ENCODE measurements at places on chromosomes 16 and 17.

DNA sequence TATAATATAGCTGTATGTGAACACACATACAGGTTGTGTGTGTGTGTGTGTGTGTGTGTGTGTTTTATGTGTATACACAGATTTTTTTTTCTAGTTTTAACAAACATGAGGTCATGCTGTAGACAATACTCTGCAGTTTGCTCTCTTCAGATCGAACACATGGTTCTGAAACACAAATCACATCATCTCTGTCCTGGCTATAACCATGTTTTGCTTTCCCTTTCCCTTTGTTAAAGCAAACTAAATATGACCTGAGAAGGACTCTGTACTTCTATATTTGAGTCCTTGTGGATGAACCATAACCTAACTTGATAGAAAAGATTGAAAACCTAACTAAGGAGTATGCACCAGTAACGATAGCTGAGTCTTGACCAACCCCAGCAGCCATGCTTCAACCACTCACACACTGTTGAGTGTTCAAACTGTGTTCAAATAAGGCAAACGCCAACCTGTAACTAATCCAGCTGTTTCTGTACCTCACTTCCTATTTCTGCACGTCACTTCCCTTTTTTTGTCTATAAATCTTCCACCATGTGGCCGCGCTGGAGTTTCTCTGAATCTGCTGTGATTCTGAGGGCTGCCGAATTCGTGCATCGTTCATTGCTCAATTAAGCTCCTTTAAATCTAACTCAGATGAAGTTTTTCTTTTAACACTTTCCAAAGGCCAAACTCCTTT, 303.8 kb downstream of the HS3ST3B1 start:
- no peak for DNase-seq

DNA sequence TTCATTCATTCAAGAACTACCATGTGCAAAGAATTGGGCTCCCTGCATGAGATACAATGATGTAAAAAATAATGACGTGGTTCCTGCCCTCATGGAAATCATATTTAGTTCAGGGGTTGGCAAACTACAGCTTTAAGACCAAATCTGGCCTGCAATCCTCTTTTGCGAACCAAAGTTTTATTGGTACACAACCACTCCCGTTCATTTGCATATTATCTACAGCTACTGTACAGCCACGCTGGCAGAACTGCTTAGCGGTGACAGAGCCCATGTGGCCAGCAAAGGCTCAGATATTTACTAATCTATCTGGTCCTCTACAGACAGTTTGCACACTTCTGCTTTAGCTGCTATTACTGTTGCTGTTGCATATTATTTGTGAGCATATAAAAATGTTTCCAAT, 167.7 kb downstream of the XYLT1 start:
- DNase-seq = no peak

DNA sequence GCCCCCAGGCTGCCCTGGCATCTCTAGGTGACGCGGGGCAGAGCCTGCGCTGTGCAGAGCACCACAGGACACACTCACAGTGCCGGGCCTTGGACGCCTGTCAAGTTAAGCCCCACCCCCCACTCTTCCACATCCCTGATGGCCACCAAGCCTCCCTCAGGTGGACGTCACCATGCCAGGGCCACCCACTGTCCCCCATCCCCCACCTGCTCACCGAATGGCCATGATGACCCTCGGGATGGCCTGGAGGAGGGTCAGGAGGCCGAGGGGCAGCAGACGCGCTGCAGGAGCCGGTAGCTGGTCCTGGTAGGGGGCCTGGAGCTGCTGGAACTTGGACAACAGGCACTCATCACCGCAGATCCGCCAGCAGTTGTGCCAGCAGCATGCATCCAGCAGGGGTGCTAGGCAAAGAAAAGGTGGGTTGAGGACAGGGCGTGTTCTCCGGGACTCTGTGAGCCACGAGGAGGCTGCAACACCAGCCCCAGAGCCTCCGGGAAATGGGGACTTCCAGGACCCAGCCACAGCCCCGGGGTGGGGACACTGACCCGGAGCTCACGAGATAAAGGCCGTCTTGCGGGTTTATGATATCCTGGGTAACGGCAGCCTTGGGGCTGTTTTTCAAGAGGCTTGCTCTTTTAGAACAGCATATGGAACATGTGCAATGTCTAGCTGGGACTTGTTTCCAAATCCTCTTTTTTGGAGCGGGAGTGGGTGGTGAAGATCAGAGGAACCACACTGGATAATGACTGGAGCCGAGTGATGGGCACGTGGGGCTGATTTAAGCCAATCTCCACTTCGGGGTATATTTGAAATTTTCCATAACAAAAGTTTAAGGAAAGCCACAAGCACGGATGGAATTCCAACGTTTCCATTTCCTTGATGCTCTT, 11.4 kb downstream of the C16orf95 start:
- DNase-seq = no peak

DNA sequence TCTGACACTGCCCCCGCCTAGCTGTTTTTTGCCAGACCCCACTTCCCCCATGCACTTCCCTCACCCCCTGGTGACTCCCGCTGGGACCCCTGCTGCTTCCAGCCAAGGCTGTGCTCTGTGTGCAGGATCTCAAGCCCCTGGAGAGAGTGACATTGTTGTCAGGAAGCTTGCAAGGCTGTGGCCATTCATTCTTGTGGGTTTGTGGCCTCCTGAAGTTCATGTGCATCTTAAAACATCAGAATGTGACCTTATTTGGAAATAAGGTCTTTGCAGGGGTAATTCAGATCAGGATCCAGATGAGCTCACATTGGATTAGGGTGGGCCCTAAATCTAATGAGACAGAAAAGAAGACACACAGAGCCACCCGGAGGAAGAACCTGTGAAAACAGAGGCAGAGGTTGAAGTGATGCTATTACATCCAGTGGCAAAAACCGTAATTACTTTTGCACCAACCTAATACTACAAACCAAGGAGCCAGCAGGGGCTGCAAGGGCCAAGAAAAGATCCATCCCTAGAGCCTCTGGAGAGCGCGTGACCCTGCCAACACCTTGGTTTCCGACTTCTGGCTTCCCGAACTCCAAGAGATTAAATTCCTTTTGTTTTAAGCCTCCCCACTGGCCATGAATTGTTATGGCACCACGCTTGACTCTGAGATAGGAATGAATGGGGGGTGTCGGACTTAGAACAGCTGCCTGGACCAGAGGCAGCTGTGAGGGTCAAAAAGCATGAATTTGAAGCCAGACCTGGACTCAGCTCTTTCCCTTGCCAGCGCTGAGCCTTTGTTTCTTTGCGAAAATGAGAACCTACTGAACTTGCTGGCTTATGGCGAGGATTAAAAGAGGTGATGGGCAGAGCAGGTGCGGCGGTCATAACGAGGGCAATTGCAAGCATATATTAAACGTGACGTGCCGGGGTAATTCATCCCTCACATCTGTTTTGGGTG, 75.5 kb downstream of the BMERB1 start:
- DNase-seq = no peak

GRCh38 chr16:77738706-77739558, 16.6 kb downstream of the NUDT7 start:
- no peak for DNase-seq

DNA sequence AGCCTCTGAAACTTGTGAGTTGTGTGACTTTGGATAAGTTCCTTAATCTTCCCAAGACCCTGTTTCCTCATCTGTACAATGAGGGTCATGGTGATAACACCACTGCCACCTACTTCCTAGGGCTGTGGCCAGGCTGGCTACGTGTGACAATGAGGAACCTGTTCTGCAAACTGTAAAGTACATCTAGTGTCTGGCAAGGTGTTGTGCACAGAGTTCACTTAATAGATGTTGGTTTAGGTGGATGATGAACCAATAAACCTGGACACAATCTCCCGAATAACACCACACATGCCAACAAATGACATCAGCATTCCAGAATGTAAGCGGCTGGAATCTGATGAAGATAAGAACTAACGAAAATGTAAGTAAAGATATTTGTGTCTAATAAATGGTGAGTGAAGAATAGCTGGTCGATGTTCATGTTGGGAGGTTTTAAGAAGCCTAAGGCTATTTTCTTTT, 82.3 kb downstream of the MARCHF10 start:
- no peak for DNase-seq

- no peak for DNase-seq
Measured at GRCh38 chr17:69763503-69763902, 311.5 kb upstream of the KCNJ16 start.

DNA sequence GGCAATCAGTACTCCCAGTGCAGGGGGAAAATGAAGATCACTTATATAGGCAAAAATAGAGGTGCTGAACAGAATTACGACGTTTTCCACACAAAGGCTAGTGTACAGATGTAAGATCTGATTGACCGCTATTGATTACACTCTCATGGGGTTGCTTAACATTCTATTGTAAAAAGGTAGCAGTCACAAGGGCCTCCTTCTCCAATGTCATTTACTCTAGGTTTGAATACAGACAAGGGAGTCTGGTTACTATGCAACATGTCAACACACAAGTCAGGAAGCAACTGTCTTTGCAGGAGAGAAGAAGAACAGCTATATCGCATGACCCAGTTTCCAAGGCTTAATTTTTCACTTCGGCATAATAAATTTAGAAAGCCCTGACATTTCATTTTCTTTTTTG, 7.9 kb downstream of the KRT37 start:
- DNase-seq = no peak

- DNase-seq = no peak
Measured at GRCh38 chr17:78130437-78131101, at the start of gene TMC8. Gene TMC8, plus strand, starts transcription at chr17:78130771. Its CDS starts 818 bp downstream, at chr17:78131589.

DNA sequence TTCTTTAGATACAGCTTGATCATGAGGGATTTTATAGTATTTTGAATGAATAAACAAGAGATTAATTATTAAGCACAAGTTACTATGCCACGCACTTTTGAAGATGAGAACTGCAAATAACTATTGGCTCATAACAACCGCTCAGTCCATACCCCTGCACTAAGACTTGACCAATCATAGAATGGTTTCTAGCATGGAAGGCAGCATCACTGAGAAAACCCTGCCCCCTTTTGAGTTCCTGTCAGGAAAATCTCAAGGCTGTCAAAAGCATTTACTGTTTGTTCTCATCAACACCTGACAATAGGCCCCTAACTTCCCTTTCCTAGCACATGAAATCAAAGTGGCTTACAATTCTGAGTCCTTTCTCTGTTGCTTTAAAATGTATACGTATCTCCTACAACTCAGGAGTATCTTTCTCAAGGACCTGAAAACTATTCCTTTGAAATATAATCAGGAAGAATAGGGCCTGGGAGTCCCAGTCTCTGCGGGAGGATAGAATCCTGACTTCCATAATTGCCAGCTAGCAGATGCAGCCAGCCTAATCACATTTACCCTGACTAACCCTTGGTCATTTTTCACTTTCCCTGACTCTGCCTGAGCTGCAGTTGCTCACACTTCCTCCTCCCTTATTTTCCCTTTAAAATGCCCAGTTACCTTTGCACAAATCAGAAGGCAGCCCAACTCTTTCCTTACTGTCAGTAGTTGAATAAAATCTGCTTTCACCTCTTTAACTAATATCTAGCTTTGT, 9.1 kb upstream of the MMD start:
- no peak for DNase-seq

- no peak for DNase-seq
Measured at GRCh38 chr17:78346605-78347250, 13.1 kb downstream of the SOCS3 start.

DNA sequence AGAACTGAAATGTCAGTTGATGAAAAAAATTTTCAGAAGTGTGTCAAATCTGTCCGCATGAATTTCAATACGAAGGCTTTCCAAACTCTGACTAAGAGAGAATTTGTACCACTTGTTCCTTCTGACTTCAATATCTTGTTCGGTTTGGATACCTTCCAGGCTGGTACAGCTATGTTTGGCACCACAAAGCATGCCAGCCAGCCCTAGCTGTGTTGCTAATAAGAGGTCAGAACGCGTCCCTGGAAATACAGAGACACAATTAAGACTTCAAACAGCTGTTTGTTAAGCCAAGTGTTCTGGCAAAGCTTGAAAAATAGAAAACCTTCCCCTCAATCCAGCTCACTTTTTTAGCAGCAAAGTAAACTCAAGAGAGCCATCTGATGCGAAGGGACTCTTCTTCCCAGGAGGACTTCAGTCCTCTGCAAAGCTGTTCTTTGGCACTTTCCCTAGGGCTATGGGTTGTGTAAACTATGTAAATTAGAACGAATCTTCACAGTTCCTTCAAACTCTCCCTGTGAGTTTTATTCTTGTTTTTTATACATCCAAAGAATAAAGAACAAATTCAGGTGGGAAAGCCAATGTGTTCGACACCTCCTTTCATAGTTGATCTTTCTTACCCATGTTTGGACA, 35.1 kb downstream of the GRB2 start:
- DNase-seq = no peak

- DNase-seq = no peak
Measured at GRCh38 chr17:39081851-39082250, 69.6 kb downstream of the PLXDC1 start.

- DNase-seq = no peak
Measured at GRCh38 chr17:81167194-81167524, 1.1 kb upstream of the AATK start.

GRCh38 chr16:57152096-57153093, 33.4 kb downstream of the PSME3IP1 start:
- DNase-seq = no peak

GRCh38 chr17:33753452-33753851, 460.4 kb upstream of the ASIC2 start:
- DNase-seq = no peak

GRCh38 chr16:3665508-3665907, 11.0 kb downstream of the DNASE1 start:
- no peak for DNase-seq

GRCh38 chr16:2428051-2428783, 1.0 kb upstream of the CCNF start:
- DNase-seq = peak; percentile 28

DNA sequence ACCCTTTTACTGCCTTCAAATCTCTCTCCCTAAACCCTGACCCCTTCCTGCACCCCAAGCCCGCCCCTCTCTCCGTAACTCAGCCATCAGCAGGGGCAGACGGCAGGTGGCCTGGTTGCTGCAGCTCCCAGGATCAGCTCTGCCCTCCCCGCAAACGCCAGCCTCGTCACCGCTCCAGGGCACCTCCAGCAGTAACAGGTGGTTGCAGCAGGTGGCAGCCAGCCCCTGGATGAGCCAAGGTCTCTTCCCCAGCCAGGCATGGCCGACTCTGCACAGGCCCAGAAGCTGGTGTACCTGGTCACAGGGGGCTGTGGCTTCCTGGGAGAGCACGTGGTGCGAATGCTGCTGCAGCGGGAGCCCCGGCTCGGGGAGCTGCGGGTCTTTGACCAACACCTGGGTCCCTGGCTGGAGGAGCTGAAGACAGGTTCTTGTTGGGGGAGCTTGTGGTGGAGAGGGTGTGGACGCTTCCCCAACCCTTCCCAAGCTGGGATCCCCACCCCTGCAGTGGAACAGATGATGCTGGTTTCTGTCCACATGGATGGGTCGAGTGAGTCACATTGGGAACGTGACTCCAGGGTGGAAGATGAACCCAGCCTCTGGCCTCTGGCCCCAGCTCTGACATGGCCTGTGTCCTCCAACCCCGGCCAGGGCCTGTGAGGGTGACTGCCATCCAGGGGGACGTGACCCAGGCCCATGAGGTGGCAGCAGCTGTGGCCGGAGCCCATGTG, 558 bp downstream of the HSD3B7 start:
- DNase-seq = peak; percentile 27

DNA sequence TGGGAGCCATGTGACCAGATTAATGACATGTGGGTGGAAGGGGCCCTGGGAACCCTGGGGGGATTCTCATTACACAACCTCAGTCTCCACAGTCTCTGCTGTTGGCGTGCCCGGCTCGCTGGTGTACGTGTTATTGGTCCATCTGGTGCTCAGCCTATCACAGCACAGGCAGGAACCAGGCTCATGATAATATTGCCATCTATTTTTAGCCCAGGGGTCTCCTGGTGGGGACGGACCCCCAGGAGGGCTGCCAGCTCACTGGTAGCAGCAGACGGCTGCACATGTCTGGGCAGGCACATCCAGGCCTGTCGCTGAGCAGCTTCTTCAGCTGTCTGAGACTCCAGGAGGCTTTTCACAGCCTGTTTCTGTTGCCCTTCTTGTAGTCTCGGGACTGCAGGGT, 123.8 kb downstream of the RAB11FIP4 start:
- no peak for DNase-seq
